ENCODE measurements at places on chromosomes 16 and 17. TPM values are rescaled to one million over a fixed set of nuclear protein-coding genes. Genes with fewer than 3 reads are reported as not detected.
A peak's percentile ranks its signal among the peaks of the same experiment; 100 is the strongest.

Gene TMEM98
- total RNA-seq, result 103 TPM

GRCh38 chr17:43363181-43363925 lies 35.4 kb upstream of the ARL4D start:
- H3K4me1 ChIP-seq, result peaks cover 41% of the 10 kb centered on the region
- H3K36me3 ChIP-seq, result no peaks in the 10 kb centered on the region
- no peak overlapping the region for H3K27ac ChIP-seq
- H3K27me3 ChIP-seq, result no peaks in the 10 kb centered on the region
- DNase-seq, result no peak
- H3K4me3 ChIP-seq, result no peak overlapping the region

DNA sequence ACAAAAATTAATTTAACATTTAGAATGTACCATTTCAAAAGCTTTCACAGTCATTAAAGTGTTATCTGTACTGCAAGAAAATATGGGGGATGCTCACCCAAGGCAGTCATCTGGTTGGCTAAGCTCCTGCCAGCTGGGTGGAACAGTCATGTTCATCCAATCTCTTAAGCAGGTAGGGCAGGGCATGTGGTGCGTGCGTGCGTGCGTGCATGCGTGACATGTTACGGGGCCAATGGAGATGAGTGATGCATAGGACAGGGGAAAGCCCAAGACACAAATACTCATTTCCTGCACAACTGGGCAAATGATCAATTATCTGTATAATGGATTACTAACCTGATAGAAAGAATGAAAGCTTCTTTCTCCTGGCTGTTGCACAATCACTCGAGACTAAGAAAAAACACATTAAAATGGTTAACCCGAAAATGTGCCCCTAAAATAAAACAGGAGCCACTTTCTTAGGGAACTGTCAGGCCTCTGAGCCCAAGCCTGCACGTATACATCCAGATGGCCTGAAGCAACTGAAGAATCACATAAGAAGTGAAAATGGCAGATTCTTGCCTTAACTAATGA lies 104.4 kb downstream of the MYO1D start:
- H3K27me3 ChIP-seq, result no peaks in the 10 kb centered on the region
- H3K27ac ChIP-seq, result no peak overlapping the region
- H3K4me3 ChIP-seq, result no peak overlapping the region
- no peak for DNase-seq

DNA sequence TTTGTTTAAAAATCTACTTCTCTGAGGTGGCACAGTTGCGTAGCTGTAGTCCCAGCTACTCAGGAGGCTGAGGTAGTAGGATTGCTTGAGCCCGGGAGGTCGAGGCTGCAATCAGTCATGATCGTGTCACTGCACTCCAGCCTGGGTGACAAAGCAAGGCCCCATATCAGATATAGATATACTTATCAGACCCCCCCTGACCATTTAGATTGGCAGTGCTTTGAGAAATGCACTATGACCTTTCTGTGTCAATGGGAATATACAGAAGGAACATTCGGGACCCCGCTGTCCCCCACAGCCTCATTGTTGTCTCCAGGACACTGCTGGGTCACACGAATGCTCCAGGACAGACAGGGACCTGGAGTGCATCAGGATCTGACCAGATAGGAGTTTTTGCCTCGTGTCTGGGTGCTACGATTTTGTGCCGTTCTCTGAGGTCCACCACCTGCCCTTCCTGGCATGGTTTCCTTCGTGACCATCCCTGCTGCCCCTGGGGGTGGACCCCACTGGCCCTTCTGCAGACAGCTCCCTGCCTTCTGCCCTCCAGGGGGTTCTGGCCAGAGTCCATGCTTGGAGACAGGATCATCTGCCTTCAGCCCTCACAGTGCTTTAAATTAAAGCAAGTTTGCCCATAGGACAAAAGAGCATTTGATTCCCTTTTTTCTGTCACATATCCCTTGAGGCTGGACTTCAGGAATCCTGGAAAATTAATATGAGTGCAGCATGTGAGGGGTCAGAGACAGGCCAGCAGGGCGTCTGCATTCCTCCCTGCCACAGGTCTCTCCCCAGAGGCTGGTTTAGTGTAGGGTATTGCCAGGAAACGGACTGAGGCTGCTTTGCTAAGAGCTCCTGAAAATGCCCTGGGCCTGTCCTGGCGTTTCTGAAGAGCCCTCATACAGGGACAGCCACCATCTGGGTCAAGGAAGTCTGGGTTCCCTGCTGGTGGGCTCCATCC lies 19.3 kb downstream of the PLD6 start:
- DNase-seq, result no peak
- peaks cover 16% of the 10 kb centered on the region for H3K36me3 ChIP-seq
- H3K4me1 ChIP-seq, result peaks cover 28% of the 10 kb centered on the region
- H3K27me3 ChIP-seq, result no peaks in the 10 kb centered on the region

DNA sequence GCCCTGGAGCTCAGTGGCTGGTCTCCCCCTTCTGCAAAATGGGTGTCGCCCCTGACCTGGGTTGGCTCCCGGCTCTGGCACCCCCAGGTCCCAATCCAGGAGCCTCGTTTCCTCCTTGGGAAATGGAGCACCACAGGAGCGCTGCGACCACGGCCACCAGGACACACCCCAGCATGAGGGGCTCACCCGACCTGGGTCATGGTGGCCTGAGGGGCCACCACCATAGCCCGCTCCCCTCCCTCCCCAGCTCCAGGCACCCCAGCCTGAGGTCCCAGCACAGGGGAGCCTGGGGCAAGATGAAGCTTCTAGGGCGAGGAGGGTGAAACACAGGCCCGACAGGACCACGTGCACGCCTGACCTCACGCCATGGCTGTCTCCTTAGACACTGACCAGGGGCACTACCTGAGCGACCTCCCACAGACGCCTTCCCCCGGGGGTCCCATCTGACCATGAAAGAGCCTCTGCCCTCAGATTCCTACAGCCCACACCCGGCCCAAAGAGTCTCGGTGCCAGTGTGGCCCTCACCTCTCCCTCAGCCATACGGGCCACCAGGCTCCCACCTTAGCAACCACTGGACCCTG lies 11.8 kb downstream of the BCAR1 start:
- peaks cover 64% of the 10 kb centered on the region for H3K4me1 ChIP-seq
- H3K27me3 ChIP-seq, result no peaks in the 10 kb centered on the region
- peak overlapping the region; percentile 77 for H3K27ac ChIP-seq
- peaks cover 48% of the 10 kb centered on the region for H3K36me3 ChIP-seq
- no peak overlapping the region for H3K4me3 ChIP-seq
- DNase-seq, result no peak

Gene CIITA
- total RNA-seq, result 0.09 TPM

Gene KRTAP1-5
- total RNA-seq, result not detected

GRCh38 chr17:6456321-6456720 lies 12.1 kb downstream of the PIMREG start:
- no peak for DNase-seq
- H3K36me3 ChIP-seq, result no peaks in the 10 kb centered on the region
- no peak overlapping the region for H3K4me3 ChIP-seq
- H3K4me1 ChIP-seq, result peaks cover 30% of the 10 kb centered on the region
- H3K27me3 ChIP-seq, result peaks cover 3% of the 10 kb centered on the region

DNA sequence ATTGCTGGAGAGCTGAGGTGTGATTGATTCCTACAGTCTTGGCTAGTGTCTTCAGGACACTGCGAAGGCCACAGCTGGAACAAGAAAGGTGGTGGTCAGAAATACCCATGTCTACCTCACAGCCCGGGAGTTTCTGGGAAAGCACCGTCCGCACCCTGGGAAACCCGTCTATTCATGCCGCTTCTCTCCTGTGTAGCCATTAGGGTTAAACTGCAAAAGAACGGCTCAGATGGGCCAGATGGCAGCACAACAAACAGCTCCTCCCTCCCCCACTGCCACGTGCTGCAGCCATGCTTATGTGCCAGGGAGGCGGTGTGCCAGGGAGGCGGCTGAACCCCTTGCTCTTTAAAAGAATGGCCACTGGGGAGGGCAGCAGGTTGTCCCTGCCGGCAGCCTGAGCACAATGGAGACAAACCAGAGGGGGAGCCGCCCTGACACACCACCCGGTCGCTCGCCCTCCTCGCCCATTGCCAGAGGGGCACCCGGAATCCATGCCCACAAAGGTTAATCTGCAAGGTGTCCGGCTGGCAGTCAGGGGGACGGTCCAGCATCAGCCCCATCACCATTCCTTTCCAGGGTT lies 65.2 kb downstream of the CYTH1 start:
- peak overlapping the region; percentile 63 for H3K4me3 ChIP-seq
- peaks cover 63% of the 10 kb centered on the region for H3K4me1 ChIP-seq
- H3K36me3 ChIP-seq, result no peaks in the 10 kb centered on the region
- no peak for DNase-seq
- H3K27ac ChIP-seq, result no peak overlapping the region

DNA sequence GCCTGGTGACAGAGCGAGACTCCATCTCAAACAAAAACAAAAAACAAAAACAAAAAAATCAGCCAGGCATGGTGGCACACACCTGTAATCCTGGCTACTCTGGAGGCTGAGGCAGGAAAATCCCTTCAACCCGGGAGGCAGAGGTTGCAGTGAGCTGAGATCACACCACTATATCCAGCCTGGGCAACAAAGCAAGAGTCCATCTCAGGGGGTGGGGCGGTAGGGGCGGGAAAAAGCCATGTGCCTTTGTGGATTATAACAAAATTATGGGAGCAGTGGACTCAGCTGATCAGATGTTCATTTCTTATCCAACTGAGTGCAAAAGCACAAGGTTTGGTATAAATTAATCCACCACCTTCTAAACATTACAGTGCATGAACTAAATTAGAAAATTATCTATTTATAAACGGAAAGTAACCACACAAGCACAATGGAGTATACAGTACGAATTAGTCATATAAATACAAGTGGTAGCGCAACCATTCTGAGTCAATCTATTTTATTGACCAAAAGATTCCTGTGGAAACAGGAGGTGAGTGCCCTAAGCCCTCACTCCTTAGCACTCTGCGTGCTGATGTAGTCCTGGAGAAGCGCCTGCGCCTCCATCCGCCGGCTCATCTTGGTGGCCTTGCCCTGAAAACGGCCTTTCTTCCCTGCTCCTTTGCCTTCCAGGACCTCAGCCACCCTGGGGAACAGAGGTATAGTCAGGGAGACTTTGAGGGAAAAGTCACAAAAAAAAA lies 14.0 kb downstream of the AARSD1 start:
- no peaks in the 10 kb centered on the region for H3K27me3 ChIP-seq
- DNase-seq, result no peak
- H3K4me1 ChIP-seq, result peaks cover 13% of the 10 kb centered on the region
- H3K36me3 ChIP-seq, result peaks cover 21% of the 10 kb centered on the region

DNA sequence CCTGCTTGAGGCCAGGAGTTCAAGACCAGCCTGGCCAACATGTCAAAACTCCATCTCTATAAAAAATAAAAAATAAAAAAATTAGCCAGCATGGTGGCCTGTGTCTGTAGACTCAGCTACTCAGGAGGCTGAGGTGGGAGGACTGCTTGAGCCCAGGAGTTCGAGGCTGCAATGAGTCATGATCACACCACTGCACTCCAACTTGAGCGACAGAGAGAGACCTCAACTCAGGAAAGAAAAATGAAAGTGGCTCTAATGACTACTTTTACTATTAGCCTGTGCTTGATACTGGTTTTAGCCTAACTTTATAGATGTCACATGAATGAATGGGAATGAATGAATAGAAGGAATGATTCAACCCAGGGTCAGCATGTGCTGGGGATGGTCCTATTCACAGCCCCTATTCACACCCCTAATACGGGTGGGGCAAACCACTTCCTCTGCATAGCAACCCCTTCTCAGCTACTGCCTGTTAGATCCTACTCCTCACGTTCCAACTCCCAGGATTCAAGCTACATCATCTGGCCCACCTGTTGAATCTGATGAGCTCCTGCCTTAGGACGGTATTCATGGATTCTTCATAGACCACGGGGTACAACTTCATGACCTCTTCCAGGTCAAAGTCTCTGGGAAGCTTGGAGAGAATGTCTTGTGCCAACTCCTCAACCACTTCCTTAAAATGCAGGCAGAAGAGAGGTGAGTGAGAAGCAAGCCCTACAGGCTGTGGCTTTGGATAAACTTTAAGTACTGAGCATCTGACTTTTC lies 40.5 kb downstream of the LYRM1 start:
- H3K27ac ChIP-seq, result no peak overlapping the region
- DNase-seq, result no peak

Gene KRT34
- not detected for total RNA-seq

DNA sequence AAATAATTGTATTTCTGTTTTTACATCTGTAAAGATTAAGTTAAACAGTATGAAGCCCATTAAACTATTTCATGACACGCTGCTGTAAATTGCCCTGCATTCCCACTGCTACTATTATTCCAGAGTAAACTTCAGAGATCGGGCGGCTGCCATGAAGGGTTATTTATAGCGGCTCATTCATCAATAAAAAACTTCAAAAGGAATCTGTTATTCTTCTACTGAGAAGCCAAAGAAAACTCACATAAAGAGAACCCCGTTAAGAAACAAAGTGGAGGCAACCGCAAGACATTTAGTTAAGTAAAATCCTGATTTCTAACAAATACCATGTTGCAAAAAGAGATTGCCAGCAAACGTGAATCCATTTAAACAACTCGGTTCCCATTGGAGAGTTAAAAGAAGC lies 16.4 kb downstream of the FOXL1 start:
- no peak for DNase-seq
- H3K27ac ChIP-seq, result no peak overlapping the region
- H3K4me3 ChIP-seq, result no peak overlapping the region
- no peaks in the 10 kb centered on the region for H3K4me1 ChIP-seq
- peaks cover 6% of the 10 kb centered on the region for H3K27me3 ChIP-seq
- no peaks in the 10 kb centered on the region for H3K36me3 ChIP-seq

- H3K27me3 ChIP-seq, result no peaks in the 10 kb centered on the region
- DNase-seq, result no peak
- H3K4me3 ChIP-seq, result no peak overlapping the region
Observed at GRCh38 chr17:66509926-66510325, 207.5 kb downstream of the PRKCA start.

DNA sequence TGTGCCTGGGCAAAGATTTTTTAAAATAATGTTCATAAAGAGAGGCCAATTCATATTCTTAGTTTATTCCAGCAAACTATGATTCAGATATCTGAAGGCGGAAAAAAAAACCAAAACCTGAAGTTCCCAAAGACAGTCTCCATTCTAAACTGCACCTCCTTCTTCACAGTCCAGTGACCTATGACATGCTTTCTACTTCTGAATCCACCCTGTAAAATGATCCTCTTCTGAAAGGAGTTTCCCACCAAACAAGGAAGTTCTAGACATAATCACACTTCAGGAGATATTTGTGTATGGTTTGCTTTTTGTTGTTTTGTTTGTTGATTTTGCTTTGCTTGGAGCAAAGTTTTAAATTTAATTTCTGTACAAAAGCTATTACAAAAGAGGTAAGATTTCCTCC lies 12.9 kb upstream of the CHST4 start:
- no peak overlapping the region for H3K27ac ChIP-seq
- H3K4me1 ChIP-seq, result no peaks in the 10 kb centered on the region
- no peak overlapping the region for H3K4me3 ChIP-seq

Gene CD2BP2
- total RNA-seq, result 54.6 TPM
